ENCODE measurements at places on chromosomes 7 and 10.

DNA sequence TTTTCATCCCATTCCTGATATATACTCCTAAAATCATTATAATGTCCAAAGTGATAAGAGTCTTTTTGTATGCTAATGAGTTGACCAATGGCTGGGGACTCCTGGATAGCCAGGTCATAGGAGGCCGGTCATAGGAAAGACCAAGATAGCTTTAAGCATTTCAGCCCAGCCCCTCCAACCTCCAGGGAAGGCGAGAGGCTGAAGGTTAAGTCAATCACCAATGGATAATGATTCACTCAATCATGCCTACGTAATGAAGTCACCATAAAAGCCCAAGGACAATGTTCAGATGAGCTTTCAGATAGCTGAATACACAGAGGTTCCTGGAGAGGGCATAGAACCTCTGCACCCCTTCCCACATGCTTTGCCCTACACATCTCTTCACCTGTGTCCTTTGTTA is 75.7 kb downstream of the VWDE start:
- DNase-seq, result no peak

DNA sequence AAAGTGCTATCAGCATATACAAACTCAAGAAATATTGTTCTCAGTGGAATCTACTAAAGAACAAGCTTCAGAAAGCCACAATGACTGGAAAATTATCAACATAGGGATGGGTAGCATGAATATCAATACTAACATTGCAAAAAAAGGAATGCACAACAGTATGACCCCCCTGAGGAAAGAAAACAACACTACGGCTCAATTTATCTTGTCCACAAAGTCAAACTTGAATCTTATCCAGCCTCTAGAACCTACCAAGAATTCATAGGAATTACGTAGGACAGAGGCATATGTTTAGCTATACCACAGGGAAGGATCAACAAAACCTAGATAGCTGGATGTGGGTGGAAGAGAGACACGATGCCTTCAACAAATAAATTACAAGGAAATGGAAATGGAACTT is 54.6 kb downstream of the AGMO start:
- no peak for DNase-seq

GRCh38 chr10:10010397-10010796 is 1007.3 kb upstream of the CELF2 start:
- no peak for DNase-seq

GRCh38 chr10:123862421-123863182 is 29.0 kb downstream of the CPXM2 start:
- no peak for DNase-seq

GRCh38 chr7:56092789-56093531 is at the start of gene PHKG1:
PHKG1 (minus strand) TSS chr7:56092952; CDS start chr7:56088941, 4,011 bp downstream.
- peak; percentile 88 for DNase-seq

- DNase-seq, result no peak
Measured at GRCh38 chr10:112340601-112341000, 33.3 kb upstream of the ACSL5 start.

DNA sequence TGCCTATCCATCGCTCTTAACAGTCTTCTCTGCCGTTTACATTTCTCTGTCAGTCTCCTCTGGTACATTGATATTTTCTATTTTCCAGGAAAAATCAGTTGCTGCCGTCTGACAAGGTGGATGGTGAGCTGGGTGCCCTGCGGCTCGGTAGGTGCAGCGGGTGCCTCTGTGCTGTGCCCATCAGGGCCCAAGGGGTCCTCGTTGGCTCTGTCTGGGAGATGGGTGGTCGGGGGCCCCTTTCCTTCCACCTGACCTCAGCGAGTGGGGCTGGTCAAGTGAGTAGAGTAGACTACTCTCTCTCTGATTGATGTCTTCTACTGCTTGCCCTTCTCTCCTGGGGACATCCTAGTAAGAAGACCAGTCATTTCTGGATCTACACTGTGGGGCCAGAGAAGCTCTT is 57.4 kb downstream of the MINDY4 start:
- DNase-seq, result no peak

- no peak for DNase-seq
Measured at GRCh38 chr7:30351724-30352123, 67.3 kb downstream of the ZNRF2 start.

DNA sequence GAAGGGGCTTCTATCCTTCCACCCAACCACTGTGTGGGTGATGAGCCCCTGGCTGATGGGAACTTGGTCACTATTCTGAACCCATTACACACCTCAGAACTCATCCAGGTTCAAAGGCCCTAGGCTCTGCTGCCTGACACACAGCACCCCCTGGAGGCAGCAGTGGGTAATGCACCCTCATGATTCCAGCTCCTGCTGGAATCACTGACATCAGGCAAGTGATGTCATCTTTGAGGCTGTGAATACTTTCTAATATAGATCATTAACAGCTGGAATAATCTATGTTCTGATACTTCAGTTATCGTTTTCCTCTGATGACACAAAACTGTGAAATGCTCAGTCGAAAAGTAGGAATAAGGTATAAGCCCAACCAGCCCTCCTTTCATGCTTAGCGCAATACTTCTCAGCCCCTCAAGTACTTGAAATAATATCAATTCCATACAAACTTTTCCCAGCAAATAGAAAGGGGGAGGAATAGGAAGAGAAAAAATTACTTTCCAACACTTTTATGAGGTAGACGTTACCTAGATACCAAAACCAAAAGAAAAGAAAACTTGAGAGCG is 7.5 kb upstream of the RBP3 start:
- DNase-seq, result peak; percentile 60

GRCh38 chr7:30335763-30336487 is 51.5 kb downstream of the ZNRF2 start:
- no peak for DNase-seq

GRCh38 chr10:77643795-77644468 is 6.3 kb upstream of the KCNMA1 start:
- no peak for DNase-seq

DNA sequence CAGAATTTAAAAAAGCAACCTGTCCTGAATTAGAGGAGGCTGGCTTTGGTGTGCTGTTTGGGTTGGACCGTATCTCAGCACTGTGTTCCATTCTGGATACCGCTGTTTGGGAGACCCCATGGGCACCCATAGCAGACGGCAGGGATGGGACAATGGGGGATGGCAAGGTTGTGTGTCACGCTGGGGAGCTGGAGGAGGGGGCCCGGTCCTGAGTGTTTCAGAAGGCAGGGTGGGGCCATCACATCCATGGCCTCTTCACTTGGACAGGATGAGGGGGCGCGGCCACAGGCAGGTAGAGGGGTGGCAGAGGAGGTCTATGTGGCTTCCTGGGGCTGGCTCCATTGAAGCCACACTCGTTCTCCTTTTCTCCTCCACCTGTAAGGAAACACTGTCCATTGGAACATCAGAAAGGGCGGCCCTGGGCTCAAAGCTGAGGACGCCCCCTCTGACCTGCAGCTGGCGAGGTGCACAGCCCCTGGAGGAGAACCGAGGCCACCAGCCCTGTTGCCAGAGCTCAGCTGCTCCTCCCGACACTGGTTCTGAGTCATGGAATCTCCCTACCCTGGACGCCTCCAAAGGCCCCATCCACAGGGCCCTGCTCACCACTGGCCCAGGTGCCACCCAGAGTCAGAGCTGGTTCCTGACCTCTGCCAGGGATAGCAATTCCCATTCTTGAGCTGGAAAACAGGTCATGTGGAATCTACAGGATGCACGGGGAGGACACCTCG is 587.3 kb downstream of the DNAJB6 start:
- no peak for DNase-seq

- no peak for DNase-seq
Measured at GRCh38 chr10:132488231-132488821, 49.3 kb upstream of the INPP5A start.

DNA sequence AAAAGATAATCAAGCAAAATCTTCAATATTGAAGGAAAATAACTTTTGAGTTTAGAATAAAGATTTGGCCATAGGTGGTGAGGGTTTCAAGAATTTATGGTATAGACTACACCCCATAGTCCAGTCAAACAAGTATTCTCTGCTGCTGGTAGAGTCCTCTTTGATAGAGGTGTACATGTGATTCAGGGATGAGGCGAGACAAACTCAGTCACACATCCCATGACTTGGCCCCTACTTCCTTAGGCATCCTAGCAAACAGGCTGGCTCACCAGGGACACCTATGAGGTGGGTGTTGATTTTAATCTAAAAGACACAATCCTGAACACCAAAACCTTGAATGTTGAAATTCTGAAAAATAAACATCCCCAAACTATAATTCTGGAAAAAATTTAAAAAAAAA is 78.1 kb upstream of the SLC25A13 start:
- DNase-seq, result no peak

DNA sequence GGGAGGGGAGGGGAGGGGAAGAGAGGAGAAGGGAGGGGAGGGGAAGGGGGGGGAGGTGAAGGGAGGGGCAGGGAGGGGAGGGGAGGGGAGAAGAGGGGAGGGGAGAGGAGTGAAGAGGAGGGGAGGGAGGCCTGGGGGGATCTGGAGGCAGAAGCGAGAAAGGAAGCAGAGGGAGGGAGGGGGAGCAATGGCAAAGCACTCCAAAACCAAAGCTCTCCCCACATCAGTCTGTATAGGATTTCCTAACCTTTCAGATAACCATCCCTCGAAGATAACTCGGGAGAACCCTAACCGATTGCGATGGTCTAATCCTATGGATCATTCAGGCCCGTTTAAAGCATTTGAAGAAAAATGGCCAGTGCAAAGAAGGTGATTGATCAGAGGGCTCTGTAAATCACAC is 19.0 kb downstream of the EBF3 start:
- peak; percentile 49 for DNase-seq

- DNase-seq, result no peak
Measured at GRCh38 chr10:131848741-131849590, 51.8 kb upstream of the PPP2R2D start.

DNA sequence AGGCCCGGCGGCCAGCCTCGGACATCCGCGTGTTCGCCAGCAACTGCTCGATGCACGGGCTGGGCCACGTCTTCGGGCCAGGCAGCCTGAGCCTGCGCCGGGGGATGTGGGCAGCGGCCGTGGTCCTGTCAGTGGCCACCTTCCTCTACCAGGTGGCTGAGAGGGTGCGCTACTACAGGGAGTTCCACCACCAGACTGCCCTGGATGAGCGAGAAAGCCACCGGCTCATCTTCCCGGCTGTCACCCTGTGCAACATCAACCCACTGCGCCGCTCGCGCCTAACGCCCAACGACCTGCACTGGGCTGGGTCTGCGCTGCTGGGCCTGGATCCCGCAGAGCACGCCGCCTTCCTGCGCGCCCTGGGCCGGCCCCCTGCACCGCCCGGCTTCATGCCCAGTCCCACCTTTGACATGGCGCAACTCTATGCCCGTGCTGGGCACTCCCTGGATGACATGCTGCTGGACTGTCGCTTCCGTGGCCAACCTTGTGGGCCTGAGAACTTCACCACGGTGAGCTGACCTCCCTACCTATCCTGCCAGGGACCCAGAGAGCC is 656 bp downstream of the ASIC3 start:
- no peak for DNase-seq

- no peak for DNase-seq
Measured at GRCh38 chr7:26696161-26696560, 168.2 kb downstream of the SKAP2 start.

DNA sequence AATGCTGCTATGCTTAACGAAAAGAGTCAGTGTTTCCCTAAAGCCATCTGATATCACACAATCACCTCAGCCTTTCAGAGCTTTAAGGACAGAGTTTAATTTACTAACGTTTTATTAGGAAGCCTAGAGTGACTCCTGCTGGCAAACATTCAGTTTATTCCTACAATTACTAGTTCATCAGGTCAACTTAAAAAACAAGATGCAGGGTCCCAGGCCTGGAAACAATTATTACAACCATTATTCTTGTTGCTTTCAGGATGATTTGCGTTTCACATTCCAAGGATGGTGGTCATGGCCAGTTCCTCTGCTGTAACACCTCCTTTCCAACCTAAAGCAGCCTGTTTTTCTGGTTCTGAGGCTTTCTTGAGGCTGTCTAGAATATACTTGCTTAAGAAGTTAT is 1.5 kb upstream of the FAM53B start:
- no peak for DNase-seq

Data from right hindlimb (tissue), 1 donor.